Endodermal cell (in vitro differentiated cells): ENCODE measurements at places on chromosomes 3 and 15. TPM values are rescaled to one million over a fixed set of nuclear protein-coding genes. Genes with fewer than 3 reads are reported as not detected.

CTXN2 gene
- 0.13 TPM in 2 of 3 replicates, not detected in the other for total RNA-seq

COPS2 gene
- total RNA-seq, result 60.9 and 63.9 TPM in 2 replicates

ROBO1 gene
- 70.1 and 75.9 TPM in 2 replicates for total RNA-seq

TRPM1 gene
- not detected in 2 replicates for total RNA-seq

ANKUB1 gene
- not detected in 3 replicates for total RNA-seq

RPL39L gene
- 23.9 to 37.5 TPM (median 34.5 TPM) in 3 replicates for total RNA-seq

BTD gene
- 21.3 and 25.7 TPM in 2 replicates for total RNA-seq

C15orf62 gene
- total RNA-seq, result 0.46 to 1.0 TPM (median 0.53 TPM) in 3 replicates

C3orf22 gene
- not detected in 2 replicates for total RNA-seq

ZKSCAN7 gene
- 10.2 and 11.0 TPM in 2 replicates for total RNA-seq

PEX5L gene
- total RNA-seq, result 0.86 TPM in 2 replicates

ISG20 gene
- 6.1 and 11.4 TPM in 2 replicates for total RNA-seq
